AG08395 (cell line): ENCODE measurements at places on chromosomes 5 and 9.
A peak's percentile ranks its signal among the peaks of the same experiment; 100 is the strongest.

DNA sequence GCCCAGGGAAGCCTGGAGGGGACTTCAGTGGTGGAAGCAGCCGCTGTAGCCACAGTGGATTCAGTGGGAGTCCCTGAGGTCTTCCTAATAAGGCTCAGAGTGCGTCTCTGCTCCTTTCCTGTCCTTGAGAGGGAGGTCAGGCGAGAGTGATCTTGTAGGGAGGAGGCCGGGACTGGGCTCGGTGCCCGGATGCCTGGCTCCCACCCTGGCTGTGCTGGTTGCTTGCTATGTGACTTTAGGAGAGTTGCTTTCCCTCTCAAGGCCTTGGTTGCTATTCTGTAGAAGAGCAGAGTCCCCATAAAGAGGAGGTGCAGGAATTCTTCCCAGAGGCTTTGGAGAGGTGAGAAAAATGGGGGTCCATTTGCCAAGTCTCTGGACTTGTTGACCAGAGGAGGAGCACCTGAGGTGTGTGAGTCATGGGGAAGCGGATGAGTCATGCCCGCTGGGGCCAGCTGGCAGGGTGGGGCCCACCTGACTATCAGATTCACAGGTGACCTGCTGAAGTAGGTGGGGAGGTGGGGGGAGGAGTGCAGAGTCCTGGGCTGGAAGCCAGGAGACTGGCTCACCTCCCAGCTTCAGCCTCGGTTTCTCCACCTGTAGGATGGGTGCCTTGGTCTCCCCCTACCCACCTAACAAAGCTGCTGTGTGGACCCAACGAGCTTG lies 13.8 kb downstream of the GSN start:
- DNase-seq, result no peak

- DNase-seq, result peak; percentile 76
Observed at GRCh38 chr9:15135164-15135792, 171.7 kb downstream of the TTC39B start.

DNA sequence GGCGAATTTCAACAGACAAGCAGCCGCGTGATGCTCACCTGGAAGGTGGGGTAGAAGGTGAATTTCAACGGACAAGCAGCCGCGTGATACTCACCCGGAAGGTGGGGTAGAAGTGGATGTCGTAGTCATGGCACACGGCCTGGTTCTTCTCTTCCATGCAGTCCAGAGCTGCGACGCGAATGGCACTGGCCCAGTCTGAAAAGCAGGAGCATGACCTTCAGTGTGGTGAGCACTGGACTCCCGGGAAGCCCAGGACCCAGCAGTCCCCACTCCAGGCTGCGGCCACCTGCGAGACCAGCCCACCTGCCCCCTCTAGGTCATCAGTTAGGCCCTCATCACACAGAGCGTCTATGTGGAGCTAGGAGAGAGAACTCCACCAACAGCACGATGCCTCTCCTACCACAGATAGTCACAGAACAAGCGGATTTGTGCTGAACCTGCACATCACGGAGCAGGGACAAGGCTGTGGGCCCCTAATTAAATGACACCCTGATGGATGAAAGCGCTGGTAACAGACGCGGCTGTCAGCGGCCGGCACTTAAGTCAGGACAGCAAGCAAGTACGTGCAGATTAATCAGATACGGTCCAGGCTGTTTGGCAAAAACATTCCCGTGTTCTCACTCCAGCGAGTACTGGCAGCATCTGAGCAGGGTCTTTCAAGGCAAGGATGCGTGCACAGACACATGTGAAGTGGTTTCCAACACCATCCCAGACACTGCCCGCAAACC lies 18.8 kb downstream of the QSOX2 start:
- no peak for DNase-seq

- DNase-seq, result no peak
Observed at GRCh38 chr5:127571314-127572131, 54.1 kb downstream of the PRRC1 start.

GRCh38 chr5:165502893-165503691 lies 1997.7 kb downstream of the MAT2B start:
- no peak for DNase-seq

DNA sequence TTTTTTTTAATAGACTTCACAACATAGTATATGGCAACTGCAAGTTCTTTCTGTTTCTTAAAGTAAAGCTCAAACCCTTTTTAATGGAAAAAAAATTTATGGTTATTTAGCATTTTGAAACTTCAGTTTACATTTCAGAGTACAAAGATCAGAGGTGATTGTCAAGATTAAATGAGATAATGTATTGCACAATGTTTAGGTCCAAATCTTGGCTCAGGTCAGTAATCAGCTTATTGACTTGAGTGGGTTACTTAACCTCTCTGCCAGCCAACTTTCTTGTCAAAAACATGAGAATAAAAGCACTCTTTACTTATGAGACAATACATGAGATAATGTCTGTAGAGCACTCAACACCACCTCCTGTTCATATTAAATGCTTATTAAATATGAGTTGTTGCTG lies 345.1 kb upstream of the PTPRD start:
- no peak for DNase-seq

DNA sequence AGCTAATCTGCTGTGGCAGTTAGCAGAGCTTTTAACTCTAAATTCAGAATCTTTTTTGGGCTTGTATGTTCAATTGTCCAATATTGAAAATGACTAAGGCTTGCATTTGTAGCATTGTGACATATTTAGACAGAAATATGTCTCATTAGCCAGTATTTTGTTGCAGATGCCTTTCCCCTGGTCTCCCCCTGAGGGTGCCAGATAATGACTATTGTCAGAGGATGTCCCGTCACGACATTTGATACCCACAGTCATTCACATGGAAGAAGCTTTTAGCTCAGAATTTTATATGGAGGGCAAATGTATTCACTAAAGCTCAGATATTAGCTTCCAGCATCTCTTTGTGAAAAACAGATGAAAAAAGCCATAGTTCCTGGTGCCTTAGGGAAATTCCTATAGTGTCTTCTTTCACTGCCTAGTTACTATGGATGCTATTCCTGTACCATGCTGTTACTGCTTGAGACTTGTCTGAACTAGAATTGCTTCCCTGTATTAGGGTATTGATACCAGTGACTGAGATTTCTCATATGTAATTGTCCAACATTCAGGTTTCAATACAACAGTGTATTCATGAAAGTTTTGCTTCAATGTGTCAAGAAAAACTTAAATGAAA lies 96.2 kb downstream of the CCDC192 start:
- no peak for DNase-seq
